ENCODE measurements at places on chromosomes 4 and X. TPM values are rescaled to one million over a fixed set of nuclear protein-coding genes. Genes with fewer than 3 reads are reported as not detected.

GLRA3 gene
- not detected for polyA plus RNA-seq

MMGT1 gene
- 26.9 TPM for polyA plus RNA-seq

PAGE5 gene
- not detected for polyA plus RNA-seq

RGN gene
- 7.4 TPM for polyA plus RNA-seq

BEND4 gene
- polyA plus RNA-seq = 0.03 TPM

TMPRSS11D gene
- not detected for polyA plus RNA-seq

SPATA18 gene
- polyA plus RNA-seq = 7.2 TPM

VEGFD gene
- polyA plus RNA-seq = 5.3 TPM

ZC4H2 gene
- polyA plus RNA-seq = 14.2 TPM

MXRA5 gene
- 26.8 TPM for polyA plus RNA-seq

DRD5 gene
- polyA plus RNA-seq = not detected

IL1RAPL1 gene
- polyA plus RNA-seq = 6.1 TPM

GPR119 gene
- polyA plus RNA-seq = not detected

HMX1 gene
- not detected for polyA plus RNA-seq

FGG gene
- not detected for polyA plus RNA-seq

BEX1 gene
- polyA plus RNA-seq = 44.5 TPM

PRIMPOL gene
- polyA plus RNA-seq = 11.5 TPM

L1CAM gene
- 1.2 TPM for polyA plus RNA-seq

TLR1 gene
- 0.41 TPM for polyA plus RNA-seq

DTHD1 gene
- not detected for polyA plus RNA-seq

FNIP2 gene
- 11.7 TPM for polyA plus RNA-seq

Measured in fibroblast of lung (primary cell).